ENCODE measurements at places on chromosomes 16 and 17.

GRCh38 chr16:65121870-65122723 lies at the start of gene CDH11:
Gene CDH11, minus strand, starts transcription at chr16:65122063. Its CDS starts 117,194 bp downstream, at chr16:65004869.
- peak; percentile 52 for DNase-seq

DNA sequence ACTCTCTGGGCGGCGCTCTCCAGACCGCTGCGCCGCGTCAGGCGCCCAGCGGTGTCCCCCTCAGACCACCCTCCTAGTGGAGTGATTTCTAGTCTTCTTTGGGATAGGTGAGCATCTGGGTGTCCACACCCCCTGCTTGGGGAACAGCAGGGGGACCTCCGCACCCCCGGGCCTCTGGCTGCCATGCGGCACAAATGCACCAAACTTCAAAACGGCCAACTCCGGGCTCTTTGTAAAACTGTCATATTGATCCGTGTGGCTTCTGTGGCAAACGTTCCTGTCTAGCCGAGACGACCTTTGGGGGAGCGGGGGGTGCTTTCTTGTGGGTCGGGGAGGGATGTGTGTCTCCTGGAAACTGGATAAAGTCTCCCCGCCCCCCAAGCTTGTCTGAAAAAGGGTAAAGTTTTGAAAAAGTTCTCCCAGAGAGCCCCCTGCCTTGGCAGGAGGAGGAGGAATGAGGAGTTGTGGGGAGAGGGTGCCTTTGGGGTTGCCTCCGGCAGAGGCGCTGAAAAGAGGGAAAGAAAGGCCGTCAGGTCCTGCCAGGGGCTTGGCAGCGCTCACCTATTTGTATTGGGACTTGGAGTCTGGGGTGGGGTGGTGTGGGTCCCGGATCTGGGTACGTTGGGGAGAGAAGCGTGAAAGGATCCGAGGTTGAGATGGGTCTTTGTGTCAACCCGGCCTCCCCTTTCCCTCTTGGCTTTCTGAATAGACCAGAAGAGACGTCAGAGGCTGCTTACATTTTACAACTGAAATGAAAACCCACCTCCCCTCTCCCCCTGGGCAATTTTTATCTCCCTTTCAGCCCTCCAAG lies 2.2 kb upstream of the CHD3 start:
- no peak for DNase-seq

DNA sequence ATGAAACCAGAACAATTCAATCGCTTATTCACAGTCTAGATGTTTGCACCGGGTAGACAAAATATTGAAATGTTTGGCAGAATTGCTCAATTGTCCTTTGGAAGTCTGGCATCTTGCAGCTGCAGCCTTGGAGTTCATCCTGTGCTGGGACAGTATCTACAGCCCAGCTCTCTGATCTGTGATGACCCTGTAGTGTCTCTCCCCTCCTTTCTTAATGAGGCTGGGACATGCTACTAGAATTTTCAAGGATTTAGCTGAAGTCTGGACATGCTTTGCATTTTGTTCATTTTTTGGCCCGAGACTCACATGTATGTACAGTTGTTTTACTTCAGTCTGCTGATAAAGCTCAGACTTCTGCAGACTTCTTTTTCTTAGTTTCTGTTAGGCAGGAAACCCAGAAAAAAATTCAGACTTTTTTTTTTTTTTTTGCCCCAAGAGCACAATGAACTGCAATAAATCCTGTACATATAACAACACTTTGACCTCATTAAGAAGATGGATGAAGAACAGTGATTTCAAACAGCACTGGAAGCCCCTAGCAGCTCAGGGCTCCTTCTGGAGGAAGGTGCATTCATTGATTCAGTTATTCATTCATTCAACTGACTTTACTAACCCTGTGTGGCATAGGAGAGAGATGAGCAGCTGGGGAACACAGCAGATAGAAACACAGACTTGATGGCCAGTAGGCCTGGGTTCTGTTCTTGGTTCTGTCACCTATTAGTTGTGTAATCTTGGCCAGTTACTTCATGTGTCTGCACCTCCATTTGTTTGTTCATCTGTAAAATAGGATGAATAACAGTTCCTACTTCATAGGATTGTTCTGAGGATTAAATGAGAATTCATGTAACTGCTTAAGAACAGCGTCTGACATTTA lies 210.0 kb downstream of the MAP2K4 start:
- no peak for DNase-seq

- DNase-seq = no peak
Observed at GRCh38 chr17:13833921-13834320, 232.2 kb upstream of the HS3ST3A1 start.

DNA sequence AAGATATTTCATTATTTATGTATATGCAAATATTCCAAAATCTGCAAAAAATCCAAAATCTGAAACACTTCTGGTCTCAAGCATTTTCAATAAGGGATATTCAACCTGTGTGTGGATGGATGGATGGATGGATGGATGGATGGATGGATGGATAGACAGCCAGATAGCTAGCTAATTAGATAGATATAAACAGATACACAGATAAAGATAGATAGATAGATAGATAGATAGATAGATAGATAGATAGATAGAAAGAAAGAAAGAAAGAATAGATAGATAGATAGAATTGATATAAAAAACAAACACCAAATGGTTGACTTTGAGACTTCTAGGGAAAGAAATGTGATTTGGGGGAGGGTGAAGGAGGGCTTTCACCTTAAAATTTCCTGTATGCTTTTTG lies 115.1 kb upstream of the TOB1 start:
- no peak for DNase-seq

DNA sequence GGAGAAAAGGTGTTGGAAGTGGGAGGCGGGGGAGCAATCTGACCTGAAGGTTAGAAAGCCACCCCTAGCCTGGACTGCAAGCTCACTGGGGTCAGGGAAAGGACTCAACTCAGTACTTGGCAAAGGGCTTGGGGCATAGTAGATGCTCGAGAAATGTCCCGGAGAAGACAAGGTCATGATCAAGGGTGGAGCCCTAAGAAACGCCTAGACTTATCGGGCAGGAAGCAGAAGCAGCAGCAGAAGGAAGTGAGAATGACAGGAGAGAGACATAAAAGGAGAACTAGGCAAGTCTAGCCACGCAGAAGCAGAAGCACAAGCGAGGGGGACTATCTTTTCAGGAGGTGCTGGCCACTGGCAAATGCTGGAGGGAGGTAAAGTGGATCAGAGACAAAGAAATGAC lies 10.2 kb downstream of the COTL1 start:
- DNase-seq = no peak

GRCh38 chr16:10308305-10309193 lies 77.3 kb upstream of the ATF7IP2 start:
- no peak for DNase-seq

GRCh38 chr17:27381007-27381501 lies 75.2 kb upstream of the KSR1 start:
- no peak for DNase-seq

- DNase-seq = no peak
Observed at GRCh38 chr16:2036200-2036966, 9.7 kb downstream of the NHERF2 start.

GRCh38 chr17:36858119-36859002 lies 78.9 kb upstream of the LHX1 start:
- no peak for DNase-seq

- DNase-seq = no peak
Observed at GRCh38 chr16:75461575-75461974, 2.9 kb downstream of the TMEM170A start.

DNA sequence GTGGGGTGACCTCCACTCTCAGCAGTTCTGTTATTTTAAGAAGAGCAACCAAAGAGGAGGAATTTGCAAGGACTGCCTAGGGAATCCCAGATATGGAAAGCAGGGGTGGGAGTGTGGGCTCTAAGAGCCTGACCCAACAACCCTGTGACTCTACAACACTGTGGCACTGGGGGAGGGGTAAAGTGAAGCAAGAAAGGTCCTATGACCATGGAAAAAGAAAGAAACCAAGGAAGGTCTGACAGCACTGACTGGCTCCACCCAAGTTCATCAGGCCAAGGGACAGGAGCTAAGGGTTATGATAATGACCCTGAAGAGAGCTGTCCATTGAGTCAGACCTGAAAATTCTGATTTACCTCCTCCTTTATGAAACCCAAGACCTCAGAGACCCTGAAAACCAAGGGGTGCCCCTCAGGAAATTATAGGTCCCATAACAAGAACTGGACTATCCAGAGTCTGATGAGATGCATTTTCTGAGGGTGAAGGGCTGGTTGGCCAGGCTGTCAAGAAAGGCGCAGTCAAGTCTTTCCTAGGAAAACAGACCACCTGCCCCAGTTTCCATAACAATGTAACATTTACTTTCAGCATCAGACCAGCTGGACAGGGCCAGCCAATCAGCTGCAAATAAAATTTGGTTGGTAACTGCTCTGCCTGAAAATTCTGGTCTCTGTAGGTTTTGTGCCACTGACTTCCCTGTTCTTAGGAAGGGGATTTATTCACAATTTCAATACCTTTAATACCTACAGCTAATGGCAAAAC lies 53.8 kb upstream of the MTMR4 start:
- DNase-seq = no peak

DNA sequence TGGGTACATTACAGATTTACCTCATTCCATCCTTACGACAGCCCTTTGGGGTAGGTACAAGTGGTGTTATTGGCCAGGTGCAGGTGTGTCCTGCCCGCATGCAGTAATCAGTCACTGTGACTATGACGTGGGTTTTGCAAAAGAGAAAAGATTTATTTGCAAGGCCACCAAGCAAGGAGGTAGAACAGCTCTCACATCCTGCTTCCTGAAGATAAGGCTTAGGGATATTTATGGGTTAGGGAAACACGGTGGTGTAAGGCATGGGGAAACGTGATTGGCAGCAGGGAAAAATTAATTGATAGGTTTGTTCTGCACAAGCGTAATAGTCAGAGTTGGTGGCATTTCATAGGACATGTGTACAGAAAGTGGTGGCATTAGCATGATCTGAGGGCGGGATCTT lies 214.8 kb downstream of the PARN start:
- DNase-seq = no peak

DNA sequence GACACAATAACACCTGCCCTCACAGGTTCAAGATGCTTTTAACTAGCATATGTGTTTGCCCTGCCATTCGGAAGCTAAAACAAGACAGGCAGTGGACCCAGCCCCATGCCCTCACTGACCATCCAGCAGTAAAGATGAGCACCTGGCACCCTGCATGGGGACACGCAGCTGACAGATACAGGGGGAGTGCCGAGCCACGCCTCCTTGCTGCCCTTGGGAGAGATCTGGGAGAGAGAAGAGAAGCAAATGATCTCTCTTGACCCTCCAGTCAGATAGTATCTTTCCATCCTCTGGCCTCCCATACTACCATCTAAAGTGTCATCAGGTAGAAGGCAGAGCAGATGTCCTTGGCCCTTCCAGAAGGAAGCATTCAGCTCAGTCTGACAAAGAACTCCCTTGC lies 40.6 kb upstream of the MYOCD start:
- no peak for DNase-seq

- DNase-seq = no peak
Observed at GRCh38 chr17:20026960-20027359, 17.8 kb downstream of the SPECC1 start.

- DNase-seq = no peak
Observed at GRCh38 chr16:89827383-89828198, 684 bp upstream of the SPIRE2 start.

DNA sequence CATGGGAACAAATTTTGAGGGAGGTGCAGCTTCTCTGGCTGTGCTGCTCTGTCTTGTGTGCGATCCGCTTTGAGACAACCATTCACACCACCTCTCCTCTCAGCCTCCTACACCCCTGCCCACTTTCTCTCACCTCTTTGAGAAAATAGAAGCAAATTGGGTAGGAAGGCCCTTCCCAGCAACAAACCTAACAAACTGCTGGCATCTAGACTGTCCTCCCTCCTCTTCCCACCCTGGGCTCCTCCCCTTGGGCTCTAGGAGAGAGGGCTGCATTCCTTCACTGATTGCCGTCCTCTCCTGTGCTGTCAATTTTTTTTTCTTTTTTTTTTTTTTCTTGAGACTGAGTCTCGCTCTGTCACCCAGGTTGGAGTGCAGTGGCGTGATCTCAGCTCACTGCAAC lies 13.5 kb downstream of the CDIPT start:
- no peak for DNase-seq

DNA sequence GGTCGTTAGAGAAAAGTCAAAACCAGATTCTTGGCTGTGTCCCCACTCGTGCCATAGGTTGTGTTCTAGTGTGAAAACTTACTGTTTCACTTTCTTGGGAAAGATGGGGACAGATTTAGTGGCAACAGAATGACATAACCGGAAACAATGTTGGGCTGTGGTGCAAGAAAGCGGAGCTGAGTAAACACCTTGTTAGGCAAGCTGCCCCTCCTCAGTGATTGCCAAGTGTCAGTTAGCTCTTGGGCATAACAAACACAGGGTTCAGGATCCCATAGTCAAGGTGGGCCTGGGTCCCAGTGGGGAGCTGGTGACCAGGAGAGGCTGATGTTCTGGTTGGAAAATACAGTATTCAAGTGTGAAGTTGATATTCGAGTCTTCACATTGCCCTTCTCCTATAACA lies 15.4 kb downstream of the UBN1 start:
- DNase-seq = no peak

- no peak for DNase-seq
Observed at GRCh38 chr16:85291302-85292148, 179.3 kb upstream of the CIBAR2 start.

DNA sequence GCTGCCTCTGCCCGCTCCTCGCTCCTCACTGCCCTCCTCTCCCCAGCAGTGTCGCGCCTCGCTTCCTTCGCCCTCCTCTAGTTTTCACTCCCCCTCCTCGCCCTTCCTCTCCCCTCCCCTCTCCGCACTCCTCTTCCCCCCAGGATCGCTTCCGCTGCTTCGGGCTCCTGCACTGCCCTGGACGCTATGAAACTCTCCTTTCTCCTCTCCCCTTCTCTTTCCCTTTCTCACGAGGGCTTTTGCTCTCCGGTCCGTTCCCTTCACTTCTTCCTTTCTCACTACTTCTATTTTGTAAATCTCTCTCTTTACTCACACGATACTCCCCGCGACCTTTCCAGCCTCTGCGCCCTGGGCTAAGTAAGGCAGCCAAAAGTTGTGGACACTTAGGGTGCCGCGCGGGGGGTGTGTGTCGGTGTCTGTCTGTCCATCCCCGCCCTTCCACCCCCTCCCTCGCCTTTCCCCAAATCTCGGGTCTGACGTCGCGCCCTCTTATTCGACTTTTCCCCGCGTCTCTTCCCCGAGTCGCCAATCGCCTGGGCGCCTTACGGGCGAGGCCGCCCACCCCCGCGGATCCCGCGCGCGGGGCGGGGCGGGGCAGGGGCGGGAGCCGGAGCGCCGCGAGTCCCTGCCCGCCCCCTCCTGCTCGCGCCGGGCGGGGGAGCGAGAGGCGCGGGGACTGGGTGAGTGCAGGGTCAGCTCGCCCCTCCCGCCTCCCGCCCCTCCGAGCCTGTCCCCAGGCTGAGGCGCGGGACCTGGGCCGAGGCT lies at the start of gene IRX3:
TSS of gene IRX3 (minus strand) at position 422 of the 765 bp plus-strand sequence. CDS start 737 bp downstream, outside the sequence.
- DNase-seq = peak; percentile 61

DNA sequence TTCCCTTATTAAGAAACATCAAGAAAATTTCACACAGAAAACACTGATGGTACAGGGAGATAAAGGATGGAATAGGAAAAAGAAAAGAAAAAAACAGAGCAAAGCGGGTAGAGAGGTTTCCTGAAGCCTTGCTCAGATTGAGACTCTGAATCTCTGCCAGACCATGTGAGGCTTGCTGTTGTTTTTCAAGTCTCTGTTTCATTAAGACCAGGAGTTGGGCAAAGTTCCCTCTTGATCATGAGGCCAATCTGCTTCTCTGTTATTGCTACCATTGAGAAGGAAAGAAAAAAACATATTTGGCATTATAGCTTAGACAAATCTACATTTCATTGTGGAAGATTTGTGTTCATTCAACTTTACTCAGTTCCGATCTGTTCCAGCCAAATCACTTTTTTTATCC lies 201.6 kb upstream of the SOX9 start:
- DNase-seq = no peak

- no peak for DNase-seq
Observed at GRCh38 chr16:11109566-11109965, 146.4 kb downstream of the SOCS1 start.

- no peak for DNase-seq
Observed at GRCh38 chr16:8675183-8676159, 1.1 kb downstream of the ABAT start.
